ENCODE measurements at places on chromosomes 2 and 18.

DNA sequence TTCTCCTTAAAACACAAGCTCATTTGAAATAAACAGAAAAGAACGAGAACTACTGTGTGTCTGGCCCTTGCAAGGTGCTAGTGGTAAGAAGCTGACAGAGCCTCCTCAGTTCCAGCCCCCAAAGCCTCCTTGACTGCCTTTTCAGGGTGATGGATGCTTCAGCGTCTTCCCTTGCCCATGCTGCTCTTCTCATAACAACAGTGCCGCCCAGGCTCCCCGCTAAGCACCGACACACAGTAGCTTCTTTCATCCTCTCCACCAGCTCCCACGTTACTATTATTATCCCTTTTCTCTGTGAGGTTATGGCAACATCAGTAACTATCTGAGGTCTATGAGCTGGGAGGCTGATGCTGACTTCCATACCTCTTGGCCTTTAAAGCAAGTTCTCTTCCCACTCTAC lies 418.6 kb downstream of the TSN start:
- DNase-seq = no peak

- no peak for DNase-seq
Measured at GRCh38 chr18:647304-647703, 10.1 kb upstream of the TYMS start.

DNA sequence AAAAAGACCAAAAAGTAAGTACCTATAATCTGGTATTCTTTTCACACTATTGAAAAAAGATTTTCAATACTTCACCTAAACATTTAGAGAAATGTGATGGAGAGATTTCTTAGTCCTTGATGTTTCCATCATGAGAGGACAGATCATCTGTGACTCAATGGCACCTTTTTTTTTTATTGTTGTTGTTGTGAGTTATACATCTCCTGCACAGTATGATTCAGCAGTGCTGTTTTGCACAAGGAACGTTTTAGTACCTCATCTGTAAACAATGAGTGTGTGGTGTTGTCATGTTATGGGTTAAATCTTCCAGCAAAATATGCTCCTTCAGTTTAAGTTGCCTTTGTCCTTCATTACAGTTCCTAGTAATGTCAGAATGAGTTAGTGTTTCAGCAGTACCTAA lies 2.2 kb downstream of the KIAA1328 start:
- no peak for DNase-seq

- no peak for DNase-seq
Measured at GRCh38 chr2:2636813-2637212, 305.7 kb upstream of the MYT1L start.

- no peak for DNase-seq
Measured at GRCh38 chr18:48667276-48668254, 128.7 kb downstream of the CTIF start.

DNA sequence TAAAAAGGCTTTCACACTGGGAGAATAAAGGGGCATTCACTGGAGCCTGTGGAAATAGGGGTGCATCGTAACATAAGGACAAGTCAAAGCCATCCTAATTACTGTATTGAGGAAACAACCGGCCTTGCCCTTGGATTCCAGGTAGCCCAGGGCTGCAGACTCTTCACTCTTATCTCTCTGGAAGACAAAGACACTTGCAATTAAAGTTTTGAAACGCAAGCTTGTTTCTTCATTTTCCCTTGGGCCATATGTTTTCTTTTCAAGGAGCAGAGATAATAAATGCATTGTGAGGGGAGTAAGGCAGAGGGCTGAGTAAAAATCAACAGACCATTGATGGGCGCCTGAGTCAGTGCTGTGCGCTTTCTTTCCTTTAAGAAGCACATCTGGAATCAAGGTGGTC lies 11.5 kb downstream of the TNFRSF11A start:
- DNase-seq = no peak

GRCh38 chr18:36185157-36185556 lies 2.1 kb upstream of the MOCOS start:
- DNase-seq = no peak

DNA sequence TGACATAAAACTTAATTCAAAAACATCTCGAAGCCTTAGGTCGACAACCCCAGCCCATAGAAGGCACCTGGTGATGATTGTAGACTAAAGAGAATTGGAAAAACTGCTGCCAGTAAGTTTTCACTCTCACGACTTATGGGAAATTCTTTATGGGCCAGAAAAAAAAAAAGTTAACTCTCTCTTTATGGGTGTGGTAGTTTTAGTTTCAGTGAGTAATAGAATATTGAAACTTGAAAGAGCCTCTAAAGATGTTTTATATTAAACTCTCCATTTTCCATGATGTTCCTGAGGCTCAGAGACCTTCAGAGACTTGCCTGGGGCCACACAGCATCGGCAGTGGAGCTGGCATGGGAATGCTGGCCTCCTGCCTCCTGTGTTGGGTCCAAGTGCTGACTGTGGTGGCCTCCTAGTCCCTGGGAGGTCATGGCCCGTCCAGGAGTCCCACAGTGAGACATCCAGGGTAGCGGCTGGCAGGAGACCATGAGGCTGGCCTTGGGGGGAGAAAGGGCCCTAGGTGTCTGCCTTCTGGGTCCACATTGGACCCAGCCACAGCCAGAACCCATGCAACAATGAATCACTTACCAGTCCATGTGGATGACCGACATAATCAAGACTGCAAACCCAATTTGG lies 158.9 kb downstream of the SEPTIN10 start:
- DNase-seq = no peak

- DNase-seq = no peak
Measured at GRCh38 chr18:79136742-79137141, 67.5 kb downstream of the ATP9B start.

- no peak for DNase-seq
Measured at GRCh38 chr2:96164459-96165184, 19.4 kb upstream of the DUSP2 start.

DNA sequence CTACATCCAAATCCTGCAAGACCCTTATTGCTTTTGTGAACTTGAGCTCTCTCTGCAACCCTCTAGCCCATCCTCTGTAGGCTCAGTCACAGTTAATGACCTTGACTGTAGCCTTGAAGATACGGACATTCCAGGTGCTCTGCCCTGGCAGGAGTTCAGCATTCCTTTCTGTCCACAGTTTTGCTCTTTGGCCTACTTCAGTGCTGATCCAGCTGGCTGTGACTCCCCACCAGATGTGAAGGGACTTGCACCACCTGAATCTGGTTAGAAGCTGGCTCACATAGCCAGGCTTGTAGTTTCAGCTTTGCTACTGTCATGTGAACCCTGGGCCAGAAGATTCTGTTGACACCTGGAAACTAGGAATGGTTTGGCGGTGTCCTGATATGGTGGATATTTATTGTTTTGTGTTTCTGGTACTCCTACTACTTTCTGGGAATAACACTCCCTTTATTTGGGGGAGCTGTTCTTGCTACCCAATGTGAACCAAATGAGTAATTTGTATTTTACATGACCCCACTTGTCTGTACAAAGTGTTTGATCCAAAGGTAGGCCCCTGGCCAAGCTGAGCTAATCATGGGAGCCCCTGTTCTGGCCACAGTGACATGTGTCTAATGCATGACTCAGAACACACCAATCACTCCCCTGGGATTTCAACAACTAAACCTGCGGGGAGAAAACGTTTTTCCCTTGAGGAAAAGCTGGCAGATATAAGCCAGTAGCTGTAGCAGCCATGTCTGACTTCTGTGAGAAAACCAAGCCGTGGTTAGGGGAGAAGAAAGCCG lies 73.4 kb downstream of the CDCA7 start:
- no peak for DNase-seq

DNA sequence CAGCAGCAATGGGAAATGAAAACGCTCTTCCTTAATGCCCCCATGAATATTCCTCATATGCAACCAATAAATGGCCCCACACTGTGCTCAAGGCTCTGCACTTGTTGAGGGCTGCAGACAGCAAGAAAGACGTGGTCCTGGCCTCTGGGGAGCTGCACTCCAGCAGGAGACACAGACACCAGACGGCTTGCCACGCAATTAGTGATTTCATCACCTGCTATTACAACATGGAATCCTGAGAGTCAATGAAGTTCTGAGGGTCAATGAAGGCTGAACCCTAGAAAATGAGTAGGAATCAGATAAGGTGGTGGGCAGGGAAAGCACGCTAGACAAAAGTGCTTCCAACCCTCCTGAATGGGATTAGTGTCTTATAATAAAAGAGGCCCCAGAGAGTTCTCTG lies 18.9 kb downstream of the CREG2 start:
- DNase-seq = no peak

DNA sequence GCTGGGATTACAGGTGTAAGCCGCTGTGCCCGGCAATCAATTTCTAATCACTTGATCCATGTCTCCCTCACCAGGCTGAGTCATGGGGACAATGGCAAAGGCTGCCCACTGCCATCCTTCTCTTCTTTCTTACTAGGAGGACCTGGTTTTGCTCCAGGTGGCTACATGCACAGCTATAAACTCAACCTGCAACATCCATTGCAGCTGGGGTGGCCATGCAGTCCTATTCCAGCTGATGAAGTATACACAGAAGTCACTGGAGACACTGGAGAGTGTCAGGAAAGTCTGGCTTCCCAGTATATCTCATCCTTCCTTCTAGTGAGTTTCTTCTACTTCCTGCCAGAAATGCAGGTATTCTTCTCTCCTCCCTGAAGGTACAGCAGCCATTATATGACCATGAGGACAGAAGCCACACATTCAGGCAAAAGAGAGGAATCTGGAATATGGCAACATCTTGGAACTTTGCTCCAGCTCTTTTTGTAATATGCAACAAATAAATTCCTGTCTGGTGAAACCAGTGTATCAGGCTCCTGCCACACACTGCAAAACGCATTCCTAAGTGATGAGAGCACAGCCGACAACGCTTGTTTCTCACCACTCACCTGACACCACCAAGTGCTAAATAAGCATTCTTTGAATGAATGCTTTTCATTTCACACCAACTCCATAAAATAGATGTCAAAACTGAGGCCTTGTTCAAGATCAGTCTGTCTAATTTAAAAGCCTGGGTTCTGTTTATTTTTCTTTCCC lies 32.3 kb downstream of the SCTR start:
- peak; percentile 18 for DNase-seq

- DNase-seq = no peak
Measured at GRCh38 chr2:71605781-71606241, 152.4 kb downstream of the DYSF start.

DNA sequence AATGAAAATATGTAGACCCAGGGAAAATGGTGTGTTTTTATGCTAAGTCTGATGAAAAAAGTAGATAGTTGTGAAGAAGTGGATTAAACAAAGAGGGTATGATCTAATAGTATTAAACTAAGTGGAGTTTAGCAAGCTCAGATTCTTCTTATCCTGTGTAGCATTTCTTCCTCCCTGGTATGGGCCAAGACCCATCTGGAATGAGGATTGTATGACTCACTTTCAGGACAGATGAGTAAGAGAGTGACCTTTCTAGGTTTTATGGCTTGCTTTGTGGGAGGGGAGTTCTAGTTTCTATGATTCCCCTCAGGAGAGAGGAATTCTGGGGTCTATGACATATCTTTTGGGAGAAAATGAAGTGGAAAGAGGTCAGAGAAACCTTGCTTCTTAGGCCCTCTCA lies 550.1 kb downstream of the SPAG16 start:
- DNase-seq = peak; percentile 56

DNA sequence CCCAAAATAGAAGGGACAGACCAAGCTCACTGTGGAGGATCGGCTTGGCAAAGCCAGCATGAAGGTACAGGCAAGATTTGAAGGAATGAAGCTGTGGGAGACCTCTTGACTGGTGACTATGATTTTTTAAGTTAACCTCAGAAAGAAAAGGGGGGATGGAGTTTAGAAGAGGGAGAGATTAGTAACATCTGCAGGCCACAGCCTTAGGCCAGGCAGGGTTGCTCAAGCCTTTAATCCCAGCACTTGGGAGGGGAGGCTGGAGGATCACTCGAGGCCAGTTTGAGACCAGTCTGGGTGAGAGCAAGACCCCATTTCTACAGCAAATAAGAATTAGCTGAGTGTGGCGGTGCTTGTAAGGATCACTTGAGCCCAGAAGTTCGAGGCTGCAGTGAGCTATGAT lies 46.6 kb downstream of the ZNF532 start:
- DNase-seq = no peak

DNA sequence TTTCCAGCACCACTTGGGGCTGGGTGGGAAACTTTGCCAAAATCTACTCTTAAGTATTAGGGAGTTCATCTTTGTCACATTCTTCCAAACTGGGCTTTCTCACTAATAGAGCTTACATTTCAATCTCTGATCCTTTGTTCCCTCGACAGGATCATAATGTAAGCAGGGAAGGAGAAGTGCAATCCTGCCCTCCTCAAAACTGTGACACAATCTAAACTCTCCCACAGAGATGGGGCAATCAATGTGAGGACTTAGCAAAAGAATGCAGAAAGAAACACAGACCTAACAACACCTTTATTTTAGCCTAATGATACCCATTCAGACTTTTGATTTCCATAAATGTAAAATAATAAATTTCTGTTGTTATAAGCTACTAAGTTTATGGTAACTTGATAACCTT lies 40.8 kb downstream of the DSEL start:
- peak; percentile 11 for DNase-seq

DNA sequence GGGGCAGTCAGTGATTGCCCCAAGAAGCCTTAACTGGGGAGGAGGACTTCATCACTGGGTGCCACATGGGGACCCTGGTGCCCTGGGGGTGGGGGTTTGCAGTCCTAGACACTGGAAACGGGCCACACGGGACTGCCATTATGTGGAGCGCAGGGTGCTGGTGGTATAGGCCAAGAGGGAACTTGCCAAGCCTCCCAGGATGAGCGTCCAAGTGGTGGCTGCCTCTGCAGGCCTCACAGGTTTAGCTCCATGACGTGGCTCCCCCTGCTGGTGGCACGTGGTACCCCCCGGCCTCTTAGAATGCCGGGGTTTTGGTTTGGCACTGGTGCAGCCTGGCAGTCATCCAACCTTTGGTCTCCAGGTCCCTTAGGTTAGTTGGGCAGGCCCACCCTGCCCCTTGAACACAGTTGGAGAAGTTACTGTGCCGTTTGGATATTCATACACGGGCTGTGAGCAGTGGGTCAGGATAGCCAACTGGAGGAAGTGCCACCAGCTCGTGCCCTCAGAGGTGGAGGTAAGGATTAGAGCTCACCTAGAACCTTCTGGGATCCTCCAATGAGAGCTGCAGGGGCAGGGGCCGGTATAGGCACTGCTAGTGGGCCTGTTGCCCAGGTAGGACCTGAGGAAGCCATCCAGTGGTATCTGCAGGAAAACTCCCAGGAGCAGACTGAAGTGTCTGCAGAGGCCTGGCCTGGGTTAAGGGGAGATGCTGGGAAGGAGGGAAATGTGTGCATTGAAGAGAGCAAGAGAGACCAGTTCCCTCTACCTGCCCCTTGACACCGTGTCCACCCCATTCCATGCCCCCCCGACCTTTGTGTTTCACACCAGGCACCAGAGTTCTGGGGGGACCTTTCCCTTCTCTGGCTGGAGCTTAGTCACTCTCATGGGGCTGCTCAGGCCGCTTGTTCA lies 5.7 kb downstream of the PTMA start:
- peak; percentile 72 for DNase-seq

DNA sequence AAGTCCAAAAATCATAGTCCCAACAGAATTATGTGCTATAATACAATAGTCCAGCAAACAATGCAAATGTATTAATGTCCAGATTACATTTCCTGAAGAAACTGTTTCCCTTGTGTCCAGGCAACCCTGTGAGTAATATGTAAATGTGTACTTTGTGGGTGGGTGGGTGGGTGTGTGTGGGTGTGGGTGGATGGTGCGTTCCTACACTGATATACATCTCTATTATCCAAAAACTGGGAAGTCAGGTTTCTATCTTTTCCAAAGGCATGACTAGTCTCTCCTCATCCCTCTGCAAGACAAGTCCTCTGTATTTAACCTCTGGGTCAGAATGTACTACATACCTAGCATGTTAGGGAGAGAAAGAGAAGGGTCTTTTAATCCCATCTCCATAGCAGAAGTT lies 71.6 kb downstream of the LNPK start:
- no peak for DNase-seq

- DNase-seq = no peak
Measured at GRCh38 chr2:235377176-235377575, 116.7 kb upstream of the AGAP1 start.

GRCh38 chr2:75787532-75788132 lies 76.9 kb upstream of the GCFC2 start:
- no peak for DNase-seq

Data from AG04450 (cell line).